ENCODE measurements at places on chromosomes 5 and 9. TPM values are rescaled to one million over a fixed set of nuclear protein-coding genes. Genes with fewer than 3 reads are reported as not detected.

SPATA31A3 gene
- total RNA-seq: not detected

PCDHGA9 gene
- total RNA-seq: 0.18 TPM

PLAC8L1 gene
- total RNA-seq: 0.27 TPM

OSTF1 gene
- 25.1 TPM for total RNA-seq

FBXW11 gene
- total RNA-seq: 23.6 TPM

GFI1B gene
- total RNA-seq: 73.4 TPM

SGCD gene
- not detected for total RNA-seq

GALNT12 gene
- 38.1 TPM for total RNA-seq

SPATA31D3 gene
- not detected for total RNA-seq

GPR150 gene
- not detected for total RNA-seq

GMCL2 gene
- not detected for total RNA-seq

DNA sequence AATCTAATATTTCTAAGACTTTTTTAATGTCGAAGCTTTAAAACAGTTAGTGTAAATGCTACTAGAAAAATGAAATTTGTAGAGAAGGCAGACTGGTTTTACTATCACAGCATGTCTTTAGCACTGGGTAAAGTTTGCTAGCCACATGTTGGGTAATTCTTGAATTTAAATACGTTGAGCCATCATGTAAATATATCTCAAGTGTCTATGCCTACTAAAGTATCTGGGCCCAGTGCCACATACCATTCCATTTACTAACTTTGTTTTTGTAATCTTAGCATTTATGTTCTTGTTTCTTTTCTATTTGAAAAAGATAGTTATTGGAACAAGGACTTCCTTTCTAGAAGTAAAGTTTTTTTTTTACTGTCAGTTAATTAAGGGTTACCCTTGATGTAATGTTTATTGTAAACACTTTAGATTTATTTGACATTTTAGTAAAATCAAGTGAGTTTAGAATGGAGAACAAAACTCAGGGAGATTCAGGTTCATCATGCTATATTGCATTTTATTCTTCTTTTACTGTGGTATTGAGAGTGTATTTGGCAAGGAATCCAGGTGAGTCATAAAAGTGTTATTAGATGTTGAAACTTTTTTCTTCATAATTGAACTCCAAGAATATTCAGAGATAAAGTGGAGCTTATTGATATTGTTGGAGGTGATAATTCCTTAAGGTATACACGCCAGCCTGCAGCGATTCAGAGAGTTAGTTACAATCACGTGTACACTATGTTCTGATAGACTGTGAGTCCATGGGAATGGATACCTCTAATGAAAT is 182.4 kb downstream of the CCDC171 start:
- no peak for DNase-seq

DNA sequence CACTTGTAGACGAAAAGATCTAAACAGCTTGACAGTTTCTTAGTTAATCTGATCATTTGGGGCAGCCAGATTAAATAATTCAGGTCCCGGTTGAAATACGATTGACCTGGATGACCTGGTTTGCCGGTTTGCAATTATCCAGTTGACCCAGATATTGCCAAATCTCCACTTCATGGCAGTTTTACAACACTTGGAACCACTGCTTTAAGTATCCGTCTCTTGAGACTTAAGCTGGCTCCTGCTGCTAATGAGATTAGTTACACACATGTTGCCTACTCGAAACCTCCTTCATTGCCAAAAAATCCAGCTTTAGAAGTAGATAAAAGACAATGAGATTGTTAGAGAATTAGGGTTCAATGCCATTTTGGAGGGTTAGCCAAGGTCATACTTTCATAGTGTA is 136.2 kb upstream of the HAPLN1 start:
- DNase-seq: no peak

DNA sequence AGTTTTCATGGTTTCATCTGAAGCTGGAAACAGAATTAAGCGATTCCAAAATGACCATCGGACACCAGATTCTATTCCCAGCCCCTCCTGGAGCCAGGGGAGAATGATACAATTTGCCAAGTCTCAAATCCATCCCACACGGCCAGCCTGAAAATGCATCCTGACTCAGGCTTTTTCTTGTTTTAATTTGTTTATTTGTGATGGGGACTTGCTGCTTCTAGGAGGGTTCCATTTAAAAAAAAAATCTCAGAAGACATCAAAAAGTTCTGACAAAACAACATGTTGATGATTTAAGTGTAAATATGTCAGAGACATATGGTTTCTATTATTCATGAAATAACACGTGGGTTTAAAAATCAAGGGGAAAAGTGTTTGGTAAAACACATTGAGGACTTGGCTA is 173.2 kb downstream of the GAS1 start:
- no peak for DNase-seq

- no peak for DNase-seq
These were observed 167.7 kb upstream of the RASA1 start for GRCh38 chr5:87099968-87100367.

GRCh38 chr9:110876929-110877328 is 161.3 kb downstream of the LPAR1 start:
- DNase-seq: no peak

DNA sequence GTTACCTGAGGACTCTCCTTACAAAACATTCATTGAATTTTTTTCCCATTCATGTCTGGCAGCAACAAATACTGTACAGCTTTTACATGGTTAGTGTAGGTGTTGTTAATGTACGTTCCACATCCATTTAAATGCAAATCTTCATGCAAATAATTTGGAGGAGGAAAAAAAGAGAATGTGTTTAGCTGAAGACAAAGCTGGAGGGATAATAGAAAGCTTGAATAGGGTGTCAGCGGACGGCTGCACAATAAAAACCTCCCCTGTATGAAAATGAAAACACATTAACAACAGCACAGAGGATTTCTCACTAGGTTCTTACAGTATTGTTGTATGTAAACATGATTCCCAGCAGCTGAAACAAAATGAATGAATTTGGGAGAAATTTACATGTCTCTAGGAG is 231.5 kb downstream of the ZNF608 start:
- no peak for DNase-seq

DNA sequence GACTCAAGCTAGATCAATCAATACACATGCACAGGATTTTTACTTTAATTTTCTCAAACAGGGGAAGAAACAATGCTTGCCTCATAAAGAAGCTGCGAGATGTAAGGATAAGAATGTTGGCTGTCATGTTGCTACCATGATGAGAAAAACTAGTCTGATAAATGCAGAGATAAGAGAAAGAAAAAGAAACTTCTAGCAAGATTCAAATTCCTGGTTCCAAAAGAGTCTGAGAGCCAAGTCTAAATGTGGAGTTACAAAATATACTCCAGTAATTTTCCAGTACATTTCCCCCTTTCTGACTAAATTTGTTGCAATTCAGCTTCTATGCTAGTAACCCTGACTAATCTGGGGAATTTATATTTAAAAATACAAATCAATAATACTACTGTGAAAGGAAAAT is 10.4 kb upstream of the ANXA1 start:
- no peak for DNase-seq

- no peak for DNase-seq
These were observed 72.4 kb downstream of the KIAA0825 start for GRCh38 chr5:94545870-94546625.

- no peak for DNase-seq
These were observed 33.8 kb upstream of the TJP2 start for GRCh38 chr9:69140123-69140735.

DNA sequence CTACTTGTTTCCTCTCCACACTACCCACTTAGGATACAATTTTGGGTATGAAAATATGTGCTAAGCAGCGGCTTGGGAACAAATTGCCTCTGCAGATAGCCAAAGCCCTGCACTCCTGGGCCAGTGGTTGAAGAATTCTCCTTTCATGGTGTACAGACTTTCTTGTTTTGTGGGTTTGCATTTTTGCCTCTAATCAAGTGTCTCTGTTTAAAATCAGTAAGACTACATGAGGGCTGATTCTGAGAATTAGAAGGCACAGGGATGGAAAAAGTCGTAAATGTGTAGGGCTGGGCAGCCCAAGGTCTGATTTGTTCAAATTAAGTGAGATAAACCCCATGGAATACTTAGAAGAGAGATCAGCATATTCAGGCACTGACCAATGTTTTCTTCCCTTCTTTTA is 103.7 kb upstream of the CD180 start:
- DNase-seq: no peak

GRCh38 chr5:96093340-96093739 is 131.7 kb upstream of the ELL2 start:
- no peak for DNase-seq

DNA sequence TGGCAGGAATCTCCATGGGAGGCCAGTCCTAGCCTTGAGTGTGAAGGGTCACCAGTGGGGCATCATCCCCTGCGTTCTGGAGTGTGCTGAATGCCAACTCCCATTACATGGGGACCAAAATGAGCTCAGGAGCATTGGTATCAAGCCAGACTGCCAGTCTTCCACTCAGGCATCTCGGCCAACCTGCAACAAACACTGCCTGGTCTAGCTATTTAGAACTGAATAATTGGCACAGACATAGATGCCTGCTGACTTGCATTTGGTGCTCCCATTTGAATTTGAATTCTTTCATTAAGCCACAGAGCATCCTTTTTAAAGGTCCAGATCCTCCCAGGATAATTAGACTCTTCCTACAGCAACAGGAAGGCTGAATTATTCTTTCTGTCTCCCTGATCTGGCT is 116.6 kb upstream of the ABCA1 start:
- no peak for DNase-seq

DNA sequence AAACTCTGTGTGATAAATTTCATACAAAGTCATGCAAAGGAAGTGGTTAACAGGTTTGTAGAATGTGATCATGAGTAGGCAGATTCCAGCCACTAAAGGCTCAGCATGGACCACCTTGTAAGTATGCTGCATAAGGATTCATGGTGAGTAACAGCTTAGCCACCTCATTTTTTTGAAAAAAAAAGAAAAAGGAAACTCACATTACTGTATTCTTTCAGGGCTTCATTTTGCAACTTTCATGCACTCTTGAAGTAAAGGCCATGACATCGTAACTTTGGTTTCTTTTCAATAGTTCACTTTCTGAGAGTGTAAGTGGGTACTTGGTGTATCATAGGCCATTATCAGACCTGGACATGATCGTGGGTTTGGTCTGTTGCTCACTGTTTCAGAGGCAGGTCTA is 175.1 kb downstream of the PCSK1 start:
- DNase-seq: no peak

DNA sequence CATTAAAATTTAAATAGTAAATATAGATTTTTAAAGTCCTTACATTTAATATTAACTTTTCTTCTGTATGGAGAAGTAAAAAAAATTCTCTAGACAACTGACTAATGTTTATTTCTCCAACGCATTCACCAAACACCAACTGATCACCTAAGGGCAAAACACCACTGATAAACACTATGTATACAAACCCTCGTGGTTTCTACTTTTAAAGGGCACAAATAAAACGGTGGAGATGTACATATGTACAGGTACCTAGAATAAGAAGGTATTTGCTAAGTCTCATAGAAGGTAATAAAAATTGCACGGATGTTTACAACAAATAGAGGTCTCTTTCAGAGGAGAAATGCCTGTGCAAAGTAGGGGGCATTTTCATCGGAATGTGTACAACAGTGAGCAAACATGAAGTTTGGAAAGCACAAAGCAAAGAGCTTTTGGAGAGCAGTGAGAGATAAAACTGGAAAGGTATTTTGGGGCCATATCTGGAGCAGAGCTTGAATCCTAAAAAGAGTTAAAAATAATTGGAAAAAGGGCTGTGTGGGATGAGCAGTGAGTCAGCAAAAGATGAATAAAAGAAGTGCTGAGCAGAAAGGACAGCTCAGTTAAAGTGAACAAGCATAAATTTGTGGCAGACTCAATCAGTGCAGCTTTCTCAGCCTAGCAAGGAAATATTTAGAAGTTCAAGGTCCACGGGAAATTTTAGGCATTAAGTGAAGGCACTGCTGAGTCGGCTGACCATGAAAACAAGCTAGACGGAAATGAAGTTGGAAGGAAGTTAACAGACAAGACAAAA is 160.0 kb downstream of the TMEM161B start:
- no peak for DNase-seq

DNA sequence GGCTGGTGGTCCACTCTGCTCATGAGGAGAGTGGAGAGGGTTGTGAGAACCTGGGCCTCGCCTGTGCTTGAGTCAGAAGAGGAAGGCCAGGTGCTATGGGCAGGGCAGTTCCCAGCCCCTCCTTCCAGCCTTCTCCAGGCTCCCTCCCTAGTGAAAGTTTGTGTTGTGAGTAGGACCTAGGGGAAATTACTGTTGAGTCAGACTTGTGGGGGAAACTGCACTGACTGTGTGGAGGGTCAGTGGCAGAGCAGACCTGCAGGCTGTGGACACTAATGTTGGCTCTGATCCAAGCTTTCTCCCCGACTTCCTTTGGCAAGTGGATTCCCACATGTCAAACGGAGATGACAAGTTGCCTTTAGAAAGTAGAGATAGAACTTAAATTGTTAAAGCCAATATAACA is 102.6 kb downstream of the ARHGAP26 start:
- no peak for DNase-seq

GRCh38 chr9:104923289-104923688 is 4.7 kb downstream of the ABCA1 start:
- DNase-seq: no peak

DNA sequence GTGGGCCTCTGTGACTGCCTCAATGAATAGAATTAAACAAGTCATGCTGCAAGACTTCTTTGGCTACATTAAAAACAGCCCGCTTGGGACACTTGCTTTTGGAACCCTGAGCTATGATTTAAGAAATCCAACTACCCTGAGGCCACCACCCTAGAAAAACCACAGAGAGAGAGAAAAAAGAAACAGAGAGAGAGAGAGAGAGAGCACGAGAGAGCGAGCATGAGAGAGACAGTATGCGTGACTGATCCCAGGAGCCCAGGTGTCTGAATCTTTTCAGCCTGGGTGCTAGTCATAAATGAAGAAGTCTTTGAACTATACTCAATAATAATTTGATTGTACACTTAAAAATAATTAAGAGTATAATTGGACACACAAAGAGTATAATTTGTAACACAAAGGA is 123.1 kb upstream of the FREM1 start:
- DNase-seq: no peak

DNA sequence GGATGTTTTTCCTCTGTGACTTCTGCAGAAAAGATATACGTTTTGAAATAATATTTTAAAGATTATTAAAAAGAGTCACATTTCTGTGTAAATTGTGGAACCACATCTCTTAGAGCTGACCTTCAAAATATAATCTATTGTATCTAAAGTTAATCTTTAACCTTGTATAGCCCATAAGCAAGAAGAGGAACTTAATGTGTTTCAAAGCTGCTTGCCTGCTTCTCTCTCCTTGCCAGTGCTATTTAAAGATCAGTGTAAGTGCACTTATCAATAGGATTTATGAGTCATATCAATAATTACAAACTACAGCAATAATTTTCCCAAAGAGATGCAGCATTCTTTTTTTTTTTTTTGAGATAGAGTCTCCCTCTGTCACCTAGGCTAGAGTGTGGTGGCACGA is 29.4 kb upstream of the GDA start:
- DNase-seq: no peak

DNA sequence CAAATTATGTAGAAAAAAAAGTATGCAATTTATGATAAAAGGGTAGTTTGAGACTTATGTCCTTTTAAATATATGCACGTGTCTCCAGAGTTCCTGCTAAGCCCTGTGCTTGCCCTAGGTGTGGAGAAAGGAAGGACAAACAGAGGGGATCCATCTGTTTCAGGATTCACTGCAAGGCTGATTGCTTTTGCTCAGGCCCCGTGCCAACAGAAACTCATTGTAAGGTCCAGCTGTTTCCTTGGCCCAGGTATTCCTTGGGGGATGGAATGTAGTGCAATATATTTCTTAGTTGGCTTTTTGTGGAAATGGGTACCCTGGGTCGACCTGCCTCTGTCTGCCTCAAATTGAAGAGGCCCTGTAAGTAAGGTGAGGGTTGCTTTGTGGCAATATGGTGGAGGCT is 268.6 kb upstream of the CLINT1 start:
- DNase-seq: no peak

All from K562 (cell line).